ENCODE measurements at places on chromosomes 3 and 15. TPM values are rescaled to one million over a fixed set of nuclear protein-coding genes. Genes with fewer than 3 reads are reported as not detected.

SPRED1 gene
- total RNA-seq = 7.3 TPM

LTF gene
- 44.2 TPM for total RNA-seq

ANKUB1 gene
- not detected for total RNA-seq

PLSCR1 gene
- total RNA-seq = 84.7 TPM

DNA sequence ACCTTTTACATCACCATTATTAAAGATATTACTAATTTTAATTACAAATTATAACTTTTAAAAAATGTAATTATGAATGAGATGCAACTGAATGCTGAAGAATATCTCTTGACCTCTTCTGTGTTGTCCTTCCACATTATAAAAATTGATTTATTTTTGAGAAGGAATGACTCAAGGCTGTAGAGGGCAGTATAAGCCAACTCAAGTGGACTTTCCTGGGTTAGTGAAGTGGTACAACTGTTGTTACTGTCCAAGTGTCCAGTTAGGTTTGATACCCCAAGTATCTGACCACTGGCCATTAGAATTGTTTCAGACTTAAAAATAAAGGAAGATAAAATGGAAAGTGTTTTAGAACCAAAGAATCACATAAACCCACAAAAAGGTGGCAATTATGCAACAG is 51.9 kb downstream of the BBX start:
- no peak for DNase-seq
- no peak overlapping the region for H3K27ac ChIP-seq
- H3K4me3 ChIP-seq = no peak overlapping the region

DNA sequence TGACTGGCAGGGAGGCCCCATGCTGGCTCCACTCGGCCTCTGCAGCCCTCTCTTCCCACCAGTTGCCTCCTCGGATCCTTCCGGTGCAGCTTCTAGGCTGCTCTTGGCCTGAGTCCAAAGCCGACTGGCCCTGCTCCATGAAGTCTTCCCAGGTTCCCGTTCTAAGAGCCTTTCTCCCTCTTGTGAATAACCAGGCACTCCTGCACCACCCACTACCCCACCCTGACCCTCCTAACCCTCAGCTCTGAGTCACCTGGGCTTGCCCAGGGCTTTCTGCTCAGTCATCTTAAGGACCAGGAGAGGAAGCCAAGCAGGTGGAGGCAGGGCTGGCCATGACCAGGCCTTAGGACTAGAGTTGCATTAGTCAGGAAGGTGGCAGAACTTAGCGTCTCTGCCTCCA is 28.1 kb upstream of the CNBP start:
- no peaks in the 10 kb centered on the region for H3K27me3 ChIP-seq
- H3K27ac ChIP-seq = no peak overlapping the region
- H3K4me1 ChIP-seq = peaks cover 3% of the 10 kb centered on the region
- no peak overlapping the region for H3K4me3 ChIP-seq
- no peaks in the 10 kb centered on the region for H3K36me3 ChIP-seq

DNA sequence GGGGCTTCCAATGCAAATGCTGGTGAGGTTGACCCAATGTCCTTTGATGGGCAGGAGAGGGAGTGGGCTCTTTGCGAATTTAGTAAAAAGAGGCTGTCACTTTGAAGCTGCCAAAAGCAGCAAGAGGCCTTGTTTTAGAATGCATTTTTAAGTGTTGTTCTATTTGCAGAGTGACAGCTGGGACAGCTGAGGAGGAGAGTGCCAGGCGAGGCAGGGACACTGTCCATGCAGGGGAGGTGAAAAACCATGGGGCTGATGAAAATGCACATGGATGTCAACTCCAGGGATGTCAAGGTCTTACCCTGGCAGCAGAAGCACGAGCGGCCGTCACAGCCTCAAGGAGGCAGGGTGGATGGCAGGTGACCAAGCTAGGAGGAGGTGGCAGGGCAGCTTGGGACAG is 279.8 kb downstream of the ADAMTS17 start:
- H3K36me3 ChIP-seq = no peaks in the 10 kb centered on the region
- no peak overlapping the region for H3K27ac ChIP-seq
- H3K4me3 ChIP-seq = no peak overlapping the region
- no peak for DNase-seq
- peaks cover 3% of the 10 kb centered on the region for H3K4me1 ChIP-seq

- no peak for DNase-seq
- H3K36me3 ChIP-seq = no peaks in the 10 kb centered on the region
- no peaks in the 10 kb centered on the region for H3K27me3 ChIP-seq
- no peak overlapping the region for H3K4me3 ChIP-seq
These were observed 987.0 kb downstream of the NTRK3 start for GRCh38 chr15:87269566-87269965.

DNA sequence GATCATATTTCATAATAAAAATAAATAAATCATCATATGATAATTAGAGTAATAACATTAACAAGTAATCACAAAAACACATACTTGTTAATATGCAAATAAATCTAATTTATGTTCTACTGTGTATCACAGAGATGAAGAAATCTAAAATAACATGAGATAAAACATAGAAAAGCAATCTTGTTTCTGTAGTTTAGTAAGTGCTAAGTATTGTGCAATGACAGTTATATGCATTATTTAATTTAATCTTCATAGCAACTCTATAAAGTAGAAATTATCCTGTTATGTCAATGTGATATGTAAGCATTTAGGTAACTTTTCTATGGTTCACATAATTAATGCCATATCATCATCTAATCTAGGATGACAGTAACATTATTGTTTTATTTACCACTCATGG is 108.2 kb upstream of the KCNMB2 start:
- H3K36me3 ChIP-seq = no peaks in the 10 kb centered on the region
- no peak overlapping the region for H3K27ac ChIP-seq
- no peaks in the 10 kb centered on the region for H3K27me3 ChIP-seq
- DNase-seq = no peak
- H3K4me1 ChIP-seq = no peaks in the 10 kb centered on the region

GRCh38 chr3:194689493-194689944 is 3.8 kb downstream of the FAM43A start:
- H3K4me1 ChIP-seq = peaks cover 46% of the 10 kb centered on the region
- no peak for DNase-seq
- H3K27ac ChIP-seq = no peak overlapping the region

DNA sequence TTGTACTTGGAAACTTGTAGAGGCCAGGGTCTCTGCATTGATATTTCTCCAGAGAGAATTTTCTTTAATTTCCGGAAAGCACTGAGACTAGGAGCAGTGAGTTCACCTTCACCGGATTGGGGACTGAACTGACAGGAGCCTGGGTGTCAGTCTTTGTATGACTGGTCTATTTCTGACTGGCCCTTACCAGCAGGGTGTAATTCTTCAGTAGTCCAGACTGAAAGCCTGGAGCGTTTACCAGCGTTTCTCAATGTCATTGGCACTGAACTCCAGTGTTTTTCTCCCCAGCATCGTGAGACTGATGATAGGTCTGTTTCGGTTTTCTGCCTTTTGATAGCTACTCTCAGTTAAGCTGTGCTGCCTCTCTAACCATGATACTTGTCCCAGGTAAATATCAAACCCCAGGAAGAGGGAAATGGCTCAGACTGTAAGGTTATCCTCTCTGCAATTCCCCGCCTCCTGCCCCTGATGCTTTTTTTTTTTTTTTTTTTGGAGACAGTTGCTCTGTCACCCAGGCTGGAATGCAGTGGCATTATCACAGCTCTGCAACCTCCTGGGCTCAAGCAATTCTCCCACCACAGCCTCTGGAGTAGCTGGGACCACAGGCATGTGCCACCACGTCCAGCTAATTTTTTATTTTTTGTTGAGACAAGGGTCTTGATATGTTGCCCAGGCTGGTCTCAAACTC is 103.6 kb downstream of the CACNA2D3 start:
- no peaks in the 10 kb centered on the region for H3K27me3 ChIP-seq
- H3K36me3 ChIP-seq = no peaks in the 10 kb centered on the region
- no peaks in the 10 kb centered on the region for H3K4me1 ChIP-seq
- H3K4me3 ChIP-seq = no peak overlapping the region
- DNase-seq = no peak

DNA sequence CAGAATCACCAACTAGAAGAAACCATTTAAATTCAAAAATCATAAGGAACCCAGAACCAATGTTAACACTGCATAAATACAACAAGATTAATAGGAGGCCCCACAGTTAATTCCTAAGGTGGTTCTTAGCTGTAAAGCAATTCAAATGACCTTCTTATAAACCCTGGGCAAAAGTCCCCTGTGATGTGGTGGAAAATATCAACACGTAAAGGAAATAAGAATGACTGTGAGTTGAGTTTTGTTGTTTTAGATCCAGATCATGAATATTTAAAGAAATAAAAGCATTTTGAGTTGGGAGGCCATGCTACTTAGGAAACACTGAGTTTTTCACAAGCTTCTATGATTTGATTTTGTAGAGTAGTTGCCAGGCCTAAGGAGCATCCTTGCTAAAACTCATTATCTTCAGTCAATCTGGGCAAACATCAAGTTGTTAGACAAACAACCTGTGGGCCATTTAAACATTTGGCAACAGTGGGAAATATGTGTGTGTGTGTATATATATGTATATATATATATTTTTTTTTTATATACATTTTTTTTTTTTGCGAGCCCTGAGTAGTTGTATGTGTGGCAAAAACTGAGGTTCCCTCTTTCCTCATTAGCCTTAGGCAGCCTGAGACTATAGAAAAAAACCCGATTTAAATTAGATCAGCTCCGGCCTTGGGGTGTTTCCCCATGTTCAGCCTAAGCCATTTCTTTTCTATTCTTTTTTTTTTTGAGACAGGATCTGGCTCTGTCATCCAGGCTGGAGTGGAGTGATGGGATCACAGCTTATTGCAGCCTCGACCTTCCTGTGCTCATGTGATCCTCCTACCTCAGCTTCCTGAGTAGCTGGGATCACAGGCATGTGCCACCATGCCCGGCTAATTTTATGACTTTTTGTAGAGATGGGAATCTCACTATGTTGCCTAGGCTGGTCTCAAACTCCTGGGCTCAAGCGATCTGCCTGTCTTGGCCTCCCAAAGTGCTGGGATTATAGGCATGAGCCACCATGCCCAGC is 8.0 kb upstream of the PXK start:
- no peak for DNase-seq
- H3K4me3 ChIP-seq = no peak overlapping the region
- no peaks in the 10 kb centered on the region for H3K36me3 ChIP-seq
- peaks cover 4% of the 10 kb centered on the region for H3K4me1 ChIP-seq
- no peak overlapping the region for H3K27ac ChIP-seq

Measured in thymus (tissue), 14 donors.